Pericardium fibroblast (primary cell): ENCODE measurements at places on chromosomes 6 and 20. TPM values are rescaled to one million over a fixed set of nuclear protein-coding genes. Genes with fewer than 3 reads are reported as not detected.

PTCRA gene
- not detected in 2 replicates for total RNA-seq

TCP11 gene
- total RNA-seq = not detected in 2 replicates

SNX14 gene
- total RNA-seq = 52.5 and 64.8 TPM in 2 replicates

C6orf15 gene
- not detected in 2 replicates for total RNA-seq

PI3 gene
- total RNA-seq = not detected in 2 replicates

RAE1 gene
- total RNA-seq = 18.5 and 24.2 TPM in 2 replicates

BPIFB1 gene
- not detected in 2 replicates for total RNA-seq

MAK gene
- total RNA-seq = not detected in 2 replicates

TFAP2C gene
- not detected in 2 replicates for total RNA-seq

CAGE1 gene
- not detected in 2 replicates for total RNA-seq

ELOVL5 gene
- total RNA-seq = 103 TPM in 2 replicates

DPM1 gene
- total RNA-seq = 46.0 and 62.8 TPM in 2 replicates

ANKRD60 gene
- not detected in 2 replicates for total RNA-seq

RAB22A gene
- total RNA-seq = 13.0 and 15.8 TPM in 2 replicates

TBXT gene
- not detected in 2 replicates for total RNA-seq

TFAP2D gene
- total RNA-seq = not detected in 2 replicates

SLPI gene
- total RNA-seq = 1.7 and 19.5 TPM in 2 replicates

GJE1 gene
- not detected in 2 replicates for total RNA-seq

TGM3 gene
- total RNA-seq = under 0.01 TPM in 1 of 2 replicates, not detected in the other

FNDC1 gene
- 0.17 and 0.82 TPM in 2 replicates for total RNA-seq

SEMG1 gene
- not detected in 2 replicates for total RNA-seq

TAAR1 gene
- not detected in 2 replicates for total RNA-seq

AGPAT1 gene
- 65.4 and 84.0 TPM in 2 replicates for total RNA-seq
